ENCODE measurements at places on chromosomes 5 and 9.

DNA sequence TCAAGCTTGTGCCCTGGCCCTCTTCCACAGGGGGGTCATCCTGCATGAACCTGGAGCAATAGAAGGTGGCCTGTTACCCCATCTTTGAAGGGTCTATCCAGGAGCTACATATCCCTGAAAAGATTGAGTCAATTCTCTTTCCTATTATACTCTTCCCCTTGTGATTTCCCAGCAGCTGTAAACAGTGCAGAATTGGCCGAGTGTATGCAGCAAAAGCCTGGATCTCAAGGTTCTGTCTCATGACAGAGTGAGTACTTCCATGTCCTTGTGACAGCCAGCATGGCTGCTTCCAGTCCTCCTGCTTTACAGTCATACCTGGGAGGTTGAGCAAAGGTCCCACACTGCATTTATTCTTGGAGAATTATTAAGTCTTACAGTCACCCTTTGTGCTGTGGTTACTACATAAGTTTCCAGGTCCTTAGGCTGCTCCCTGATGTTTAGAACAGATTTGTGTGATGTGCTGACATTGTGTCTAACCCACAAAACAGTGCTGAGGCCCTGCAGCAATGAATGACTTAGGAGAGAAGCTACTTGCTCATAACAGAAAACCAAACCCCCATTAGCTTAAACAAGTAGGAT, 67.5 kb downstream of the NREP start:
- no peak for DNase-seq

DNA sequence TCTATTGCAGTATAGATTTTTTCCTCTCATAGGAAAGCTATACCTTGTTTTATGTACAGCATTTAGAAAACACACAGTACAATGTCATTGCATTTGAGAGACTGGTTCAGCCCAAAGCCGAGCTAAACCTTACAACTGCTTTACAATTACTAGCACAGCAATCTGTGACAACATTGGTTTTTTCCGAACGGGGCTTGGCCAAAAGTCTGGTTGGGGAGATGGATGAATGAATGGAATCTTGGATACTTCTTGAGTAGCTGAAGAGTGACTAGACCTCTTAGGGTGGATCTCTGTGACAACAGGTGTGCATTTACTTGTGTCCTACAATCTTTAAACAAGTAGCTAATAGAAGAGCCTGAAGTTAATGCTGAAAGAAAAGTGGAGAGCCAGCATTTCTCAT, 1.2 kb downstream of the SGCD start:
- no peak for DNase-seq

DNA sequence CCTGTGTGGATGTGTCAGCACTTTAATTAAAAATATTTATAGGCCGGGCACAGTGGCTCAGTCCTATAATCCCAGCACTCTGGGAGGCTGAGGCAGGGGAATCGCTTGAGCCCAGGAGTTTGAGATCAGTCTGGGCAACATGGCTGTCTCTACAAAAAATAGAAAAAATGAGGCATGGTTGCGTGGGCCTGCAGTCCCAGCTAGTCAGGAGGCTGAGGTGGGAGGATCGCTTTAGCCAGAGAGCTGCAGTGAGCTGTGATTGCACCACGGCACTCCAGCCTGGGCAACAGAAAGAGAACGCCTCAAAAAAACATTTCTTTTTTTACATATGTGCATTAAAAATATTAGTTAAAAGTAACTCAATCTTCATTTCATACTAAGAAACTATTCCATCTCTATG, 6.2 kb downstream of the TBC1D9B start:
- no peak for DNase-seq

DNA sequence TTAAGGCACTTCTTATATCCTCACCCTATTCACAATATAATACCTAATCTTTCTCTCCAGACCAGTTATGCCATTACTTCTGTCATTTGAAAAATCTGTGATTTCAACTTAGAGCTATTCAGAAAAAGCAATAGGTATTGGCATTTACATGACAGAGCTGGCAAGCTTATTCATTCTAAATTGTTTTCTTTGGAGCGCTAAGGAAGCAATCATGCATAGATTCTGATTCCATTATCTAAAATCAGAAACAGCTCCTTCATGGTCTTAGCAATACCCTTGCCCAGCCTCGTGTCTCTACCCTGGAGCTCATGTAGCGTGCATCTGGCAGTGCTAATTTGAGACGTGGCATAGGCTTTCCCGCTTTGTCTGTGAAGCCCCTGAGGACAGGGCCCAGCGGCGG, 4.5 kb downstream of the SLC1A1 start:
- no peak for DNase-seq

- DNase-seq, result no peak
These were observed 6.9 kb downstream of the OLFML2A start for GRCh38 chr9:124783830-124784229.

- no peak for DNase-seq
These were observed 433.2 kb upstream of the ZNF608 start for GRCh38 chr5:125179612-125180011.

- no peak for DNase-seq
These were observed 22.8 kb downstream of the SMIM23 start for GRCh38 chr5:171808453-171808852.

DNA sequence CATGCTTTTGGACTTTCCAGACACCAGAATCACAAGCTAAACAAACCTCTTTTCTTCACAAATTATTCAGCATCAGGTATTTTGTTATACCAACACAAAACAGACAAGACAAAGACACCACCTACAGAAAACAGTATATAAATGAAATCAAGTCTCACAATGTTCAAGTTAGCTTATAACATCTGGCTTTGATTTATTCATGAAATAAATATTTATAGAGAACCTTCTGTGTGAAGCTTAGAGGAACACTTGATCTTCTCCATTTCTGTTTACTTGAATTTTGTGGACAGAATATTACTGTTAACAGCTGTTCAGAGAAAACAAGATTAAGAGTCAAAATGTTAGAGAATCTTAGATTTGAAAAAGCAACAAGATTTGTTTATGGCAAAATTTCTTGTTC, 137.4 kb upstream of the PRR16 start:
- no peak for DNase-seq

- DNase-seq, result no peak
These were observed 60.7 kb downstream of the COL27A1 start for GRCh38 chr9:114216081-114216480.

GRCh38 chr9:69963803-69964202, 79.8 kb upstream of the MAMDC2 start:
- no peak for DNase-seq

GRCh38 chr5:175718401-175719108, 60.7 kb downstream of the HRH2 start:
- no peak for DNase-seq

GRCh38 chr5:126829098-126829497, 52.2 kb downstream of the LMNB1 start:
- DNase-seq, result no peak

GRCh38 chr9:18393340-18394130, 80.4 kb upstream of the ADAMTSL1 start:
- DNase-seq, result peak; percentile 99

- no peak for DNase-seq
These were observed 280.7 kb downstream of the RFX3 start for GRCh38 chr9:3244963-3245653.

GRCh38 chr5:120447706-120448239, 16.3 kb upstream of the PRR16 start:
- no peak for DNase-seq

- no peak for DNase-seq
These were observed 7.6 kb downstream of the SLC36A3 start for GRCh38 chr5:151295791-151296477.

DNA sequence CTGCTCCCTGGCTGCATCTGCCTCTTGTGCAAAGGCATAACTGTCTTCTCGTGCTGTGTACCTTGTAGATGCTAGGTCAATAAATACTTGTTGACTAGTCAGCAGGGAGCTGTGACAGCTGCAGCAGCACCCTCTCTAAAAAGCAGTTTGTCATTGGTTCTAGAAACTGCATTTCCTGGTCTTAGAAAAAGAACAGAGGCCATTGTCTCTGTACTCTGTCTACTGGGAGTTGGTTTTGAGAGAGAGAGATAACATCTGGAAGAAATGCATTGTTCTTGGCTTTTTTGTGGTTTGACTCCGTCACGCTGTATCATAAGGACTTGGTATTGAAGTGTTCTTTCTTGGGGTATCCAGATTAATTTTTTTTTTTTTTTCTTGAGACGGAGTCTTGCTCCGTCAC, 32.3 kb downstream of the SH3GLB2 start:
- no peak for DNase-seq

- no peak for DNase-seq
These were observed 104.7 kb upstream of the ELL2 start for GRCh38 chr5:96066386-96066719.

DNA sequence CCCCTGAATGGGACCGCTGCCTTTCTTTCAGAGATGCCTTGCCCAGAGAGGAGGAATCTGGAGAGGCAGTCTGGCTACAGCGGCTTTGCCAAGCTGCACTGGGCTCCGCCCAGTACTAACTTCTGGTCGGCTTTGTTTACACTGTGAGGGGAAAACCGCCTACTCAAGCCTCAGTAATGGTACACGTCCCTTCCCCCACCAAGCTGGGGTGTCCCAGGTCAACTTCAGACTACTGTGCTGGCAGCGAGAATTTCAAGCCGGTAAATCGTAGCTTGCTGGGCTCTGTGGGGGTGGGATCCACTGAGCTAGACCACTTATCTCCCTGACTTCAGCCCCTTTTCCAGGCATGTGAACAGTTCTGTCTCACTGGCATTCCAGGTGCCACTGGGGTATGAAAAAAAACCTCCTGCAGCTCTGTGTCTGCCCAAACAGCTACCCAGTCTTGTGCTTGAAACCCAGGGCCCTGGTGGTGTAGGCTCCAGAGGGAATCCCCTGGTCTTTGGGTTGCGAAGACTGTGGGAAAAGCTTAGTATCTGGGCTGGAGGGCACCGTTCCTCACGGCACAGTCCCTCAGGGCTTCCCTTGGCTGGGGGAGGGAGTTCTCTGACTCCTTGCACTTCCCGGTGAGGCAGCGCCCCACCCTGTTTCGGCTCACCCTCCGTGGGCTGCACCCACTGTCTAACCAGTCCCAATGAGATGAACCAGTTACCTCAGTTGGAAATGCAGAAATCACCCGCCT, 171.2 kb downstream of the CWC27 start:
- no peak for DNase-seq

GRCh38 chr5:143140492-143141203, 262.8 kb downstream of the NR3C1 start:
- peak; percentile 53 for DNase-seq

- no peak for DNase-seq
These were observed 122.1 kb downstream of the SAXO1 start for GRCh38 chr9:18910916-18911315.

DNA sequence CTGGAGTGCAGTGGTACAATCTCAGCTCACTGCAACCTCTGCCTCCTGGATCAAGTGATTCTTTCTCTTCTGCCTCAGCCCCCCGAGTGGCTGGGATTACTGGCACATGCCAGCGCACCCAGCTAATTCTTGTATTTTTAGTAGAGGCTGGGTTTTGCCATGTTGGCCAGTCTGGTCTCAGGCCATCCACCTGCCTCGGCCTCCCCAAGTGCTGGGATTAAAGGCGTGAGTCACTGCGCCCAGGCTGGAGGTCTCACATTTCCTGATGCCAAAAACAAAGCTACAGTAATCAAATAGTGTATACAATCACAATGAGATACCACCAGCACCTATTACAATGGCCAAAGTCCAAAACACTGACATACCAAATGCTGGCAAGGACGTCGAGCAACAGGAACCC, 51.1 kb downstream of the TTLL11 start:
- no peak for DNase-seq

GRCh38 chr5:169862391-169862811, 117.9 kb downstream of the INSYN2B start:
- DNase-seq, result no peak

DNA sequence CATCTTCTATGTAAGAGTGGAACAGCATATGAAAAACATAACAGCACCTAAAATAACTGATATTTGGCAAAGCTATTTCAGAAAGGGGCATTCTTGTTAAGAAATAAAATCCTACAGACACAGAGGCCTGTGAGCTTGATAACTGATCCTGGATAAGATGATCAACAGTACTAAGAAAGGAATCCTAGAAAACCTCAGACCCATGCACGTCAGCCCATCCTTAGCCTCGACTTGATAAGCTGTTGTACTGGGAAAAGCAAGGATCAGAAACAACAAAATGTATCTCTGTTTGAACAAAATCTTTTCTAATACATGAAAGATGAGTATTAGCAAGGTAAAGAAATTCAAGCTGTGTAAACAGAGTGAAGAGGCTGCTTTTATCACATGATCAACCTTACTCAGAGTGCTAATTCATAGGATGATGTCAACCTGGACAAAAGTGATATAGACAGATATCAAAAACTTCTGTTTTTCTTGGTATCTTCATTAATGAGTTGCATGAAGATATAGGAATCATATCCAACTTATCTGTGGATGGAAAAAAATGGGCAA, 15.2 kb downstream of the LIFR start:
- no peak for DNase-seq

DNA sequence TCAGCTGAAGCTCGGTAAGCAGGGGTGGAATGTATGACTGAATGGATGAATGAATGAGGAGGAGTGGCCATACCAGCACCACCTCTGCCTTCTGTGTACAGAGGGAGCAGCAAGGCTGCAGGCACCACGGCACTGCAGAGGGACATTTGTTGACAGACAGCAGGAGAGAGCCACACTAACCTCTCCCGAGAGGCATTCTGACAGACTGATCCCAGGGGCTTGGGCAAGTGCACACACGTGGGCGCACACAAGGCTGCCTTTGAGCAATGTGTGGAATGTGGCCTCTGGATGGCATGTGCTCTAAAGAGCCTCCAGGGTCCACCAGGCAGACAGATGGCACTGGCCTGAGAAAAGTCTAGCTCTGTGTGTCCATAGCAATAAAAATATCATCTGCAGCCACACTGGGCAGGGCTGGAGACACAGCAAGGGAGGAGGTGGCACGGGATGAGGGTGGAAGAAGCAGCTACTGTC, 111.8 kb downstream of the ACTL7B start:
- DNase-seq, result no peak

DNA sequence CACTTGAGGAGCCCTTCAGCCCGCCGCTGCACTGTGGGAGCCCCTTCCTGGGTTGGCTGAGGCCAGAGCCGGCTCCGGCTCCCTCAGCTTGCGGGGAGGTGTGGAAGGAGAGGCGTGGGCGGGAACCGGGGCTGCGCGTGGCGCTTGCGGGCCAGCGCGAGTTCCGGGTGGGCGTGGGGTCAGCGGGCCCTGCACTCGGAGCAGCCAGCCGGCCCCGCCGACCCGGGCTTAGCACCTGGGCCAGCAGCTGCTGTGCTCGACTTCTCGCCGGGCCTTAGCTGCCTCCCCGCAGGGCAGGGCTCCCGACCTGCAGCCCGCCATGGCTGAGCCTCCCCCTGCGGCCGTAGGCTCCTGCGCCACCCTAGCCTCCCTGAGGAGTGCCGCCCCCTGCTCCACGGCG, 6.2 kb upstream of the SHB start:
- no peak for DNase-seq

GRCh38 chr5:943918-944620, 51.4 kb downstream of the TRIP13 start:
- no peak for DNase-seq

GRCh38 chr9:129748249-129748648, 4.6 kb downstream of the PTGES start:
- no peak for DNase-seq

DNA sequence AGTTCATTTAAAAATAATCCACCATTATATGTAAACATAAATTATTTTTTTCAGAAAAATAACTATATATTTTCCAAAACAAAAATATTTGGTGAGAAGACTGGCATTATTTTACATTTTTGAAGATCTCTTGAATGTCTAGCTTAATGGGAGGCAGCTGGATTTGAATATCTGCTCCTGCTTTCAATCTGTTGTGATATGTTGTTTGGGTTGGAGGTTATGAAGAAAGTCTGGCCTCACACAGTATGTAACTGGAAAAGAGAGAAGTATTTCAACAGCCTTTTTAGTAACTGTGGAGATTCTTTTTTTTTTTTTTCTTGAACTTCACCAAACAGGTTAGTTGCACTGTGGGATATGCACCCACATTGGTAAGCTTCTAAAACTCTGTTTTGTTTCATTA, 84.7 kb upstream of the SLIT3 start:
- no peak for DNase-seq

Measured in NCI-H2081 treated with DMSO at 0.1 percent for 48 hours (cell line).